ENCODE measurements at places on chromosomes 11 and 22.

- DNase-seq = no peak
These were observed 311.6 kb downstream of the AASDHPPT start for GRCh38 chr11:106389101-106389500.

DNA sequence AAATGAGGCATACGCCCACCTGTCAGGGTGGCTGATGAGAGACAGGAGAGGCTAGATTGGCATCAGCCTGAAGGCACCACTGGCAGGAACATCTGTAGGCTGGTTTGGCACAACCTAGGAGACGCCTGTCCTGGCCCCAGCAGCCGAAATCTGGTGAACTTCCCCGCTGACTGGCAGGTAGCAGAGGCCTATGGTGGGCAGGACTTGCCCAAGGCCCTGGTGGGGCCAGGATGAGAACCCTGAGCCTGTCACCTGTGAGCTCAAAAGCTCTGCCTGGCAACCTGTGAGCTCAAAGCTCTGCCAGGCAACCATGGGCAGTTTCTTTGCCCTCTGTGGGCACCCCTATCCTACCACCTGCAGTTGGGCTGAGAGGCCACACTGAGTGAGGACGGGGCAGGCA lies 2.5 kb downstream of the DERL3 start:
- DNase-seq = no peak

GRCh38 chr11:117220568-117220967 lies 11.3 kb downstream of the PCSK7 start:
- DNase-seq = no peak

DNA sequence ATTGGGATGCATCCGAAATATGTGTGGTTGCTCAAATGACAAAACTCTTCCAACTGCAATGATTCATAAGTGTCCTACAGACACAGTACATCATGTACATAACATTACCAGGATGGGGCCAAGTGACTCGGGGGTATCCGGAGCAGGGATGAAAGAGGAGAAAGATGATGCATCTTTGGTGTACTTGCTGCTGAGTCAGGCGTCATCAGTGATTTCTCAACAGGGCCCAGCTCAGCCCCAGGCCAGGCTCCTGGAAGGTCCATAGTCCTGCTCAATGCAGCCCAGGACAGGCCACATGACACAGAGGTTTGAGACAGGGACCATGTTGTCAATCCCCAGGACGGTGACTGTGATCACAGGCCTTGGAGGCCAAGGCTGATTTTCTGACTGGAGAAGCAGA lies 59.3 kb downstream of the GGTLC2 start:
- no peak for DNase-seq

- DNase-seq = no peak
These were observed 287.0 kb downstream of the FAT3 start for GRCh38 chr11:92511522-92512203.

GRCh38 chr11:33926671-33927552 lies 35.0 kb upstream of the LMO2 start:
- no peak for DNase-seq

DNA sequence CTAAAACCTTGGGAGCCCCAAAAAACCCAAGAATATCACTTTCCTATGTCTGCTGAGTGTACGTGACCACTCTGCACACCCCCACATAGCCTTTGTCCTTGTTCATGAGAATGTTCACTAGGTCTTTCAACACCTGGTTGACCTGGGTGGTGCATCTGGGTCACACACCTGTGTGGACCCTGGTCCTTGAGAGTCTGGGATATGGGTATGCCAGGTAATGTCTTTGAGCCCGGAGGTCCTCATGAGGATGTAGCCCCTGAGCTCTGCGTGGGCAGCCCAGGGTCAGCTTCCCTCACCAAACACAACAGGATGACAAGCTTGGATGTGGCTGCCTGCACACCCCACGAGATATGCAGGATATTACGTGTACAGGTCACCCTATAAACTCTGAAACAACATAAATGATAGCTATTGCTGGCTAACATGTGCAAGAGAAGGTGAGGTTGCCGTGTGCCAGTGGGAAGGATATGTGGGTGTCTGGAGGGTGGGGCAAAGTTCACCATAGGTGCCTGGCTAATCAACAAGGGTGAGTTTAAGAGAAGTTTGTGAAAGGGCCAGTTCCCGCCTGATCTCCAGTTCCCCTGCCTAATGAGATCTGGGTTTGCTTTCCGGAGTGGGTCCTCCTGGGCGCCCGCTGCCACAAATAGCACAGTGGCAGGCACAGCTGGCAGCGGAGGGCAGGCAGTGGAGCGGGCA lies 1.4 kb upstream of the PPARA start:
- no peak for DNase-seq

GRCh38 chr22:50329236-50329635 lies 2.4 kb upstream of the DENND6B start:
- DNase-seq = no peak

DNA sequence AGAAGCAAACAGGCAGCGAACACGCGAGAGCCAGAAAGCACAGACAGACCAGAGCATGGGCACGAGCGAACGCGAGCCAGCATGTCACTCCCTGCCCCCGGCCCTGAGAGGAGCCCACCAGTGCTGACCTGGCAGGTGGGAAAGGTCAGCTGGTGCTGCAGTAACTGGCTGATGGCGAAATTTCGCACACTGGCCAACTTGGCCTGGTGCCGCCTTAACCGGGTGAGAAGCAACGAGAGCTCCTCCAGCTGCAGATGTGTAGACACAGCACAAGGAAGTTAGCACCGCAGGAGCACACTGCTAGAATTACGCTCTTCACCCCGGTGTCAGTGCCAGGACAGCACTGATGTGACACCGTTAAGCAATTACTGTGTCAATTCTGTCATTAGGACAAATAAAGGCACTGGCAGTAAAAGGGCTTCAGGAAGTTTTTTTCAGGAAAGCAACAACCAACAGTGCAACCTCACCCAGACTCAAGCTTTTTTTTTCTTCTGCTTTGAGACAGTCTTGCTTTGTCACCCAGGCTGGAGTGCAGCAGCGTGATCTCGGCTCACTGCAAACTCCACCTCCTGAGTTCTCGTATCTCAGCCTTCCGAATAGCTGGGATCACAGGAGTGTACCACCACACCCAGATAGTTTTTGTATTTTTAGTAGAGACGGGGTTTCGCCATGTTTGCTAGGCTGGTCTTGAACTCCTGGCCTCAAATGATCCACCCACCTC lies 76.8 kb downstream of the C11orf58 start:
- DNase-seq = no peak

GRCh38 chr22:23782703-23783102 lies 4.1 kb upstream of the SMARCB1 start:
- no peak for DNase-seq

- DNase-seq = no peak
These were observed 16.4 kb upstream of the CASP4 start for GRCh38 chr11:104984808-104985207.

- no peak for DNase-seq
These were observed 163.0 kb downstream of the SPON1 start for GRCh38 chr11:14125529-14125928.

DNA sequence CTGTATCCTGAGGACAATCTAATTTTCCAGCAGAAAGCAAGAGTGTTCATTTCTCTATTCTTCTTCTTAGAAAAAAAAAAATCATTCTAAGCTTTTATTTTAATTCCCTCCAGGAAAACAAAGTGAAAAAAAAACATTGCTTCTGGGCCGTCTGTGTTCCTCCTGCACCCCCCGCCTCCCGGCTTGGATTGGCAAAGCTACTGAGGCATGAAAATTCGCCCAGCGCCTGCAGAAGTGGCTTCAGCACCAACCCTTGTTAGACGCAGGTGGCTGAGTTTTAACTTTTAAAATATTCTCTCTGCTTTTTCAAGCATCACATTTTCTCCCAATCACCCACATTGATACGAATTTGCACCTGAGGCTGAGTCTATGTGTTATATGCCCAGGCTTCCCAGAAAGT lies 401.6 kb downstream of the BRD1 start:
- no peak for DNase-seq

DNA sequence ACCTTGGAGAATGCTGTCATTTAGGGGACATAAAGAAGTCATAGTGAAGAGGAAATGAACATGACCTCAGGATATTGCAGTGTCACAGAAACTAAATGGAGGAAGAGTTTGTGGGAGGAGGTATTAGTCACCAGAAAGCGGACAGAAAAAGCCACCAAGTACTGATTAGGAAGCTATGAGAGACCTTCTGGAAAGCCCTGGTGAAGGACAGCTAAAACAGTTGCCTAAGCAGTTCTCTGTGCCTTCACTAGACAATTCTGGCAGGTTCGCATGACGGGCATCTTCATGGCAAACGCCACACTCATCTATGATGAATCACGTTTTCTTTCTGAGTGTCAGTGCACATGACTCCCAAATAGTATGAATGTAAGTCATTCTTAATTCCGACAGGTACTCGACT lies 325.8 kb downstream of the C11orf87 start:
- DNase-seq = no peak

DNA sequence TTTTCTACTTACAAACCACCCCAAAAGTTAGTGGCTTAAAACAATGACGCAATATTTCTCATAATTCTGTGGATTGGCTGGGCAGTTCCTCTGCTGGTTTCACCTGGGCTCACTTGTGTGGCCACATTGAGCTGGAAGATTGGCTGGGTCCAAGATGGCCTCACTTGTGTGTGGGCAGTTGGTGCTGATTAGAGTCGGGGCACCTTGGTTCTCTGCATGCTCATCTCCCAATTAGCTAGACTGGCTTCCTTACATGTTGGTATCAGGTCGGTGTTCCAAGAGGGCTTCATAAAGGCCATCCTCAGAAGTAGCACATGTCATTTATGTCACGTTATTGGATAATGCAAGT lies 12.5 kb downstream of the MAML2 start:
- no peak for DNase-seq

DNA sequence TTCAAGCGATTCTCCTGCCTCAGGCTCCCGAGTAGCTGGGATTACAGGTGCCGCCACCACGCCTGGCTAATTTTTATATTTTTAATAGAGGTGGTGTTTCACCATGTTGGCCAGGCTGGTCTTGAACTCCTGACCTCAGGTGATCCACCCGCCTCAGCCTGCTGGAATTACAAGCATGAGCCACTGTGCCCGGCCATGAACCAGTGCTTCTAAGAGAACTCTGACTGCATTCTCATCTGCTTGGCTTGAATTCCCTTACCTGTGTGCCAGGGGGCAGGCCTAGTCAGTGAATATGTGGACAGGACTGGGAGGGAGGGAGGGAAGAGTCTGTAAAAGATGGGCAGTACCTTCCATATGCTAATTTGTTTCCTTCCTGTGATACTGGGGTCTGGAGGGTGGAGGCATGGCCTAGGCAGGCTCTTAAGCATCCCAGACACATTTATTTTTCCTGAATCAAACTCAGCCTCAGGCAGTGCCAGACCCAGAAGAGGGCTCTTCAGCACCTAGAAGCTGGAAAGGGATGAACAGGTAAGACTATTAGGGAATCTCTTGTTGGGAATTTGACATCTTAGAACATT lies 6.6 kb downstream of the RPS25 start:
- DNase-seq = no peak

GRCh38 chr22:31346733-31347250 lies 646 bp upstream of the PATZ1 start:
- DNase-seq = no peak

- no peak for DNase-seq
These were observed 36.3 kb upstream of the TMEM45B start for GRCh38 chr11:129779342-129779741.

DNA sequence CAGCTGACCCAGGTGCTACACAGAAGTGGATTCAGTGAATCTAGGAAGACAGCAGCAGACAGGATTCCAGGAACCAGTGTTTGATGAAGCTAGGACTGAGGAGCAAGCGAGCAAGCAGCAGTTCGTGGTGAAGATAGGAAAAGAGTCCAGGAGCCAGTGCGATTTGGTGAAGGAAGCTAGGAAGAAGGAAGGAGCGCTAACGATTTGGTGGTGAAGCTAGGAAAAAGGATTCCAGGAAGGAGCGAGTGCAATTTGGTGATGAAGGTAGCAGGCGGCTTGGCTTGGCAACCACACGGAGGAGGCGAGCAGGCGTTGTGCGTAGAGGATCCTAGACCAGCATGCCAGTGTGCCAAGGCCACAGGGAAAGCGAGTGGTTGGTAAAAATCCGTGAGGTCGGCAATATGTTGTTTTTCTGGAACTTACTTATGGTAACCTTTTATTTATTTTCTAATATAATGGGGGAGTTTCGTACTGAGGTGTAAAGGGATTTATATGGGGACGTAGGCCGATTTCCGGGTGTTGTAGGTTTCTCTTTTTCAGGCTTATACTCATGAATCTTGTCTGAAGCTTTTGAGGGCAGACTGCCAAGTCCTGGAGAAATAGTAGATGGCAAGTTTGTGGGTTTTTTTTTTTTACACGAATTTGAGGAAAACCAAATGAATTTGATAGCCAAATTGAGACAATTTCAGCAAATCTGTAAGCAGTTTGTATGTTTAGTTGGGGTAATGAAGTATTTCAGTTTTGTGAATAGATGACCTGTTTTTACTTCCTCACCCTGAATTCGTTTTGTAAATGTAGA lies 1.7 kb downstream of the MALAT1 start:
- no peak for DNase-seq

- no peak for DNase-seq
These were observed 11.2 kb downstream of the CDCA5 start for GRCh38 chr11:65072631-65072966.

GRCh38 chr22:46799626-46800025 lies 37.2 kb downstream of the TBC1D22A start:
- no peak for DNase-seq

GRCh38 chr11:57424792-57425564 lies 1.9 kb downstream of the SLC43A3 start:
- DNase-seq = no peak

DNA sequence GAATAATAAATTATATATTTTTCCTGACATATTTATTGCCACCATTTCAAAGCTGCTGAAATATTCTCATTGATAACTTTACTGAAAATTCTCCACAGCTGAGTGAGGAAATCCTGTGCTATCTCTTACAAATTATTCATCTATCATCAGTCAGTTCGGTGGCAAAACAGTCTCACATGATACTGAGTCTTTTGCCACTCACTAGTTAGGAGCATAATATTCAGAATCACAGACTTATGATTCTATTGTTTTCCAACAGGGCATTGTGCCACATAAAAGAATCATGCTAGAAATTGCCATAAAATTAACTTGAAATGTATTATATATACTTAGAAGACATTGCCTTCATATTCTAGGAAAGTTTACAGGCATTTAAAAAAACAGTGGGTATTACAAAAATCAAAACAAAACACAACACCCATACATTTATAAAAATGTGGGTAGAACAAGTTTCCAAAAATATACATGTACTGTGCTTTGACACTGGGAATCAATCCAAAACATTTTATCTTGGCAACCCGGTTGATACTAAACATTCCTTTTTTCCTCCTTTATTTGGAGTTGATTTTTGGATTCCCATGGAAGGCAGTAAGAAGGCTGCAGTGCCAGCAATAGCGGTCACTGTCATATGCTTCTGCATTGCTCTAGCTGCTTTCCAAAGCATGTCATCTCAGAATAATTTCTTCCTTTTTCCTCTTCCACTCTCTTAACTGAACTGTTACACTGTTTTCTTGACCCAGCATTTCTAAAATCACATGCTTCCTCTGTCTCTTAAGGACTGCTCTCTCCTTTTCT lies 42.5 kb downstream of the ATG16L2 start:
- no peak for DNase-seq

GRCh38 chr11:117792241-117792640 lies 4.8 kb downstream of the DSCAML1 start:
- DNase-seq = no peak

- no peak for DNase-seq
These were observed 2.4 kb downstream of the IFITM10 start for GRCh38 chr11:1747753-1748635.

GRCh38 chr11:76023236-76024068 lies 182.8 kb downstream of the WNT11 start:
- no peak for DNase-seq
